Esophagus muscularis mucosa (tissue), 4 donors: ENCODE measurements at places on chromosomes 4 and X. TPM values are rescaled to one million over a fixed set of nuclear protein-coding genes. Genes with fewer than 3 reads are reported as not detected.

The BEX2 gene
- 2.1 TPM for total RNA-seq

The DMD gene
- total RNA-seq = 210 TPM

The ZMAT1 gene
- 5.1 TPM for total RNA-seq

The TEX13D gene
- total RNA-seq = 0.17 TPM

The VCX gene
- not detected for total RNA-seq

The CFI gene
- 9.9 TPM for total RNA-seq

The HSFX4 gene
- not detected for total RNA-seq

The RADX gene
- total RNA-seq = 2.3 TPM

The RENBP gene
- 10.0 TPM for total RNA-seq

The SYNPO2 gene
- total RNA-seq = 2,721 TPM

The MSN gene
- 311 TPM for total RNA-seq

The SFRP2 gene
- total RNA-seq = 23.0 TPM

The TLR8 gene
- 4.3 TPM for total RNA-seq

The INPP4B gene
- 23.4 TPM for total RNA-seq

The BRS3 gene
- not detected for total RNA-seq

The PPBP gene
- total RNA-seq = not detected

The TDO2 gene
- not detected for total RNA-seq

The SULT1B1 gene
- 0.99 TPM for total RNA-seq

The H2BW2 gene
- not detected for total RNA-seq

The TAF7L gene
- 0.13 TPM for total RNA-seq

The SLC9B2 gene
- total RNA-seq = 12.9 TPM

The CLTRN gene
- 0.23 TPM for total RNA-seq

The MSL3 gene
- 32.0 TPM for total RNA-seq

The MEPE gene
- not detected for total RNA-seq

The HPGD gene
- 55.6 TPM for total RNA-seq

The TRIM60 gene
- total RNA-seq = not detected

The ABCG2 gene
- 3.2 TPM for total RNA-seq

The SPANXC gene
- not detected for total RNA-seq

The OPN1MW gene
- total RNA-seq = not detected

The NPY2R gene
- 0.39 TPM for total RNA-seq

The MMRN1 gene
- total RNA-seq = 10.4 TPM

The GPM6B gene
- 37.8 TPM for total RNA-seq

The MSANTD1 gene
- total RNA-seq = 0.83 TPM

The REELD1 gene
- total RNA-seq = 0.83 TPM

The KLHL8 gene
- total RNA-seq = 12.4 TPM

The F8 gene
- 17.0 TPM for total RNA-seq

The PHOX2B gene
- total RNA-seq = not detected

The GAGE12F gene
- total RNA-seq = not detected

The PFKFB1 gene
- total RNA-seq = not detected

The PNCK gene
- total RNA-seq = 23.3 TPM

The NDNF gene
- total RNA-seq = 11.8 TPM

The SPANXB1 gene
- not detected for total RNA-seq

The TMSB15C gene
- total RNA-seq = 0.83 TPM

The CXCL11 gene
- not detected for total RNA-seq

The PPP1R2C gene
- total RNA-seq = not detected

The RIPPLY1 gene
- total RNA-seq = not detected

The ZRSR2 gene
- 7.0 TPM for total RNA-seq

The LDOC1 gene
- 6.2 TPM for total RNA-seq

The NLGN4X gene
- 3.1 TPM for total RNA-seq

The EGFL6 gene
- total RNA-seq = not detected

The NXF2 gene
- total RNA-seq = not detected

The AADAT gene
- 4.8 TPM for total RNA-seq

The TCEAL9 gene
- 57.4 TPM for total RNA-seq

The FGFBP1 gene
- total RNA-seq = 0.52 TPM

The ADH6 gene
- not detected for total RNA-seq

The PLK4 gene
- 1.7 TPM for total RNA-seq

The USP26 gene
- not detected for total RNA-seq

The MAGEA2 gene
- not detected for total RNA-seq
